ENCODE measurements at places on chromosomes 5 and 9.

DNA sequence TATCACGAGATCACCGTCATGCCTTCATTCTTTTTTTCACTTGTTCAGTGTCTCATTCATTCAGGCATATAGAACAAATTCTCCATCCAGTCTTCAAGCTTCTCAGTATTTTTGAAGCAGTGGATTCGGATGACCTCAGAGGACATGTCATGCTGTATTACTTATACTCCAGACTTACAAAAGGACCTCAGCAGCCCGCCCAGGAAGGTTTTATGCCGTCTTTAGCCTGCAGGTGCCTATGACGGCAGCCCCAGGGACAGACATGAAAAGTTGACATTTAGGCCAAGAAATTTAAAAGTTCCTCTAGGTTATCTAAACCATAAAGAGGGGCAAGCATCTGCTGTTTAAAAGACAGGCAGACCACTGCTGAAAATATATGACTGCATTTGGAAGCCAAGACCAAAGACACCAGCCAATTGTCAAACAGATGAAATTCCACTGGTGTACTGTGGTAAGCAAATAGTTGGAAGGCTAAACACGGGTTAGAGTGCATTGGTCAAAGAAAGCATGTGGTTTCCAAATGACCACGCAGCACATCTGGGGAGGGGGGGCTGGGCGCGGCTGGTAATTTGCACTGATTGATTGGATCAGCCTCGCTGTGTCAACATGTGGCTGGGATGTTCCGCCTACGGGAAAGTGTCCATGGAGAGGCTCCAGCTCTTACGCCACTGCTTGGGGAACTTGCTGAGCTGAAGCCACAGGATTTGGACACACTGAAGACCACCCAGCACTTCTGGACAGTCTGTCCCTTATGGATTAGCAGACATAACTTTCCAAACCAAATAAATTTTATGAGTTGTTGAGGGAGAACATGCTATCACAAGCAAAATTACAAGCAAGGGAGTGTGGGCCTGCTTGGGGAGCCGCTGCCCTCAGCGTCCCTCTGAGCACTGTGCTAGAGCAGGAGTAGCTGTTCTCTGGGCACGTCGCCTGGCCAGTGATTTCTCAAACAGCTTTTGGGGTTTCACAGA, 173.6 kb downstream of the FANCC start:
- DNase-seq, result no peak

DNA sequence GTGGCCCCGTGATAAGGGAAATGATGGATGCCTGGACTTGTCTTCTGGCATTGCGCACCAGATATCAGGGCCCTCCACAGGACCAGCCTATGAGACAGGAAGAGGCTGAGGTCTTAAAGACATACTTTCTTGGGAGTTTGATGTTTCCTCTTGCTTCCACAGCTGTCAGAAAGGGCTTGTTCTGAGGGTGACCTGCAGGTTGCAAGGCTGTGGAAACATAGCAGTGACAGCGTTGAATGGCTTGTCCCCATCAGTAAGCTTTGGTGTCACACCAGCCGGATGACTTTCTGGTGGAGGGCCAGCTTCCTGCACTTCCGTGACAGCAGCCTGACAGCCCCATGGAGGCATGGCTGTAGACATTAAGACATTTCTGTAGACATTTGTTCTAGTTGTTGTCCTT, 143.2 kb downstream of the C9orf152 start:
- no peak for DNase-seq

DNA sequence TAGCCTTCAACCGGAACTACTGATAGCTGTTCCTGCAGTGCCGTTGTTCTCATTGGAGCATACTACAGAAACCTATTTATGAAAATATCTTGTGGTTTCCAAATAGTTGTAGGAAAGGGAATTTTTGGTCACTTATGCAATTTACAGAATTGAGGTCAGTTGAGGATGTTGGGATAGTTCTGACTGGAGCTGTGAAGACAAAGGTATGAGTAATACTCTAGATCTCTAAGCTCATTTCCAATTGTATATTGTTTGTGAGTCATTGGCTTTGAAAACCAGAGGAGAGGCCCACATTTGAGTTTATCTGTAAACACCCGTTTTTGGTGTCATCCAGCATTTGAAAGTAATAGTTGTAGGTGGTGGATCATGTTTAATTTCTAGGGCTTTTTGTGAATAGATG, 561.3 kb upstream of the WWC1 start:
- no peak for DNase-seq

- no peak for DNase-seq
Observed at GRCh38 chr9:135552698-135553171, 6.8 kb downstream of the OBP2A start.

DNA sequence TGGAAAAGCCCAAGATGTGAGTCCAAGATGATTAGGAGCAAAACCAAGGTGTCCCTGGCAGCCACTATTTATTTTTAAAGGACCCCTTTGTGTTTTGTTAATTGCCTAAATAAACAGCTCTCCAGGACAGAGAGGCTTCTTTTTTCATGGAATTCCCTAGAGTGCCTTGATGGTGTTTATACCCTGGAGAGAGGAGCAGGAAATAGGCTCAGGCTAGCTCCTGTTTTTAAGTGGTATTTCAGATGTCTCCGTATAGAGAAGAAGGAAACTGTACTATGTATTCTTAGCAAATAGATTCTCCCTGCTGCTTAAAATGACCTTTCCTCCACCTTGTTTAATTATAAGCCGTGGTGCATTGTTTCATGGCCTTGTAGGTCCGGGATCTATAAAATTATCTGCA, 292.4 kb downstream of the CD180 start:
- DNase-seq, result no peak

GRCh38 chr5:147188200-147189108, 46.4 kb upstream of the STK32A start:
- peak; percentile 20 for DNase-seq

DNA sequence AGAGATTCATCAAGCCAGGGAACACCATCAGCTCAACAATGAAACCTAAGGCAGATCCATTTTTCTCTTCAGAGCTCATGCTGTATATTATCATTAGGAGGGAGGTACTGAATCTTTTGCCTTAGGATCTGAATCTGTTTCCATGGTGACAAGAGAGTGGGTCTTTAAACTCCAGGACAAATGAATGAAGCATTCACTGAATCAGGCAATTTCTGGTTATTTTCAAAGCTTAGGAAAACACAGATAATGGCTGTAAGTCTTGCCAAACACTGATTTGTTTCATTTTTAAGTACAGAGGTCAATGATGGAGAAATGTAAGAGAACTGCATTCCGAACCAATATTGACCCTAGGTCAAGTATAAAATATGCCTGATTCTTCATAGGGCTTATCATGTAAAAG, 84.9 kb downstream of the GNA14 start:
- no peak for DNase-seq

GRCh38 chr5:137022043-137022442, 477.1 kb downstream of the SPOCK1 start:
- no peak for DNase-seq

GRCh38 chr9:13446938-13447842, 167.7 kb upstream of the MPDZ start:
- no peak for DNase-seq

- DNase-seq, result no peak
Observed at GRCh38 chr9:114017741-114018715, 60.1 kb downstream of the AMBP start.

DNA sequence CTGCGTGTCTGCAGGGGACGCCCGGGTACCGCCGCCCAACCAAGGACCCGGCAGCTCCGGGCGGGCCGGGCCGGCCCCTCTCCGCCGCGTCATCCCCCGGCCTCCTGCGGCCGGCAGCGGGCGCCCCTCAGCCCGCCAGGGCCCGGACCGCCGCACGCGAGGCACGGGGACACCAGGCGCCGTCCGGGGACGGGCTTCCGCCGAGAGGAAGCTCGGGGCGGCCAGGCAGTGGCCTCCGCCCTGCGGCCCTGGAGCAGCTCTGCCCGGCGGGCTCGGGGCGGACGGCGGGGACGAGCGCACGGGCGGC, 373 bp downstream of the FBXW5 start:
- DNase-seq, result peak; percentile 47

- no peak for DNase-seq
Observed at GRCh38 chr5:168962306-168962705, 338.6 kb downstream of the SLIT3 start.

GRCh38 chr5:91145333-91145620, 237.8 kb downstream of the ARRDC3 start:
- DNase-seq, result no peak

GRCh38 chr5:31664566-31664965, 25.6 kb downstream of the PDZD2 start:
- DNase-seq, result peak; percentile 43

DNA sequence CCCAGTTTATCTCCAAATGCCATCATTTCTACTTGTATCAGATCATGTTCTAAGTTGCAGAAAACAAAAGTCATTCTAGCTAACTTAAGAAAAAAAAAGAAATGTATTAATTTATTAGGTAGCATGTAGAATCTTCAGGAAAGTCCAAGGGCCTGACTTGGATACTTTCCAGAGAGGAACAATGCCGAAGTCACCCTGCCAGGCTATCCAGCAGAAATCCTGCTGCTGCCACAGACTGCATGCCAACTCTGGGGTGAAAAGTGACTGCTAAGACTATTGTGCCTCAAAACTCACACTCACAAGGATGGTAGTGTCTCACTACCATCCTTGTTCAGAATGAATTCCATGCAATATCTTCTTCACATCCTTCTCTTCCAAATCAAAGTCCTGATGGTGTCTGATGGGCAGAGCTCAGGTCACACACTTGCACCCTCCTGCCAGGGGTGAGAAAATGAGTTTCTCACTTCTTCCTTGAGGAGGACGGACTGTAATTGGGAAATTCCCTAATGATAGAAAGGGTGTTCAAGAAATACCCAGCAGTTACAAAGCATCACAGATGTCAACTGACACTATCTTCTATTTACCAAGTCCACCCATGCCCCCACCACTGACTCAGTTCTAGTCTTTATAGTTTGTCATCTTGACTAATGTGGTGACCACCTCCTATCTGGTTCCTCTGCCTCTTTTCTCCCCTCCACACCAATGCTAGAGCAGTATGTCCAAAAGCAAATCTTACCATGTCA, 279.4 kb downstream of the CWC27 start:
- no peak for DNase-seq

DNA sequence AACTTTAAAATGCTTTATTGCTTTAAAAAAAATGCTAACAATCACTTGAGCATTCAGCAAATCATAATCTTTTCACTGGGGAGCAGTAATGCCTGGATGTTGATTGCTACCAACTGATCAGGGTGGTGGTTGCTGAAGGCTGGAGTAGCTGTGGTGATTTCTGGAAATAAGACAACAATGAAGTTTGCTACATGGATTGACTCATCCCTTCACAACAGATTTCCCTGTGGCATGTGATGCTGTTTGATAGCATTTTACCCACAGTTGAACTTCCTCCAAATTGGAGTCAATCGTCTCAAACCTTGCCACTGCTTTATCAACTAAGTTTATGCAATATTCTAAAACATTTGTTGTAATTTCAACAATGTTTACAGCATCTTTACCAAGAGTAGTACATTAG, 83.3 kb downstream of the MLLT3 start:
- DNase-seq, result no peak

DNA sequence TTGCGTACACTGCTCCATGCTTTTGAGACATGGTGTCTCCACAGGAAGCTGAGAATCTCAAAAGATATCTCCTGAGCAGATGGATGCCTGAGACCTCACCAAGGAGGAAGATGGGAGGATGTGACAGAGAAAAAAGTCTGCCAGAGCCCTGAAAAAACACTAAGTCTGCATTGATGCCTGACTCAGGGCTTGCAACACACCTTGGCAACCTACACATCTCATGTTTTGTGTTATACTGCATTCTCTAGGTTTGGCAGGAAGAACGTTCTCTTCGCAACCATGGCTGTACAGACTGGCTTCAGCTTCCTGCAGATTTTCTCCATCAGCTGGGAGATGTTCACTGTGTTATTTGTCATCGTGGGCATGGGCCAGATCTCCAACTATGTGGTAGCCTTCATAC, 19.2 kb downstream of the SLC22A4 start:
- DNase-seq, result no peak

DNA sequence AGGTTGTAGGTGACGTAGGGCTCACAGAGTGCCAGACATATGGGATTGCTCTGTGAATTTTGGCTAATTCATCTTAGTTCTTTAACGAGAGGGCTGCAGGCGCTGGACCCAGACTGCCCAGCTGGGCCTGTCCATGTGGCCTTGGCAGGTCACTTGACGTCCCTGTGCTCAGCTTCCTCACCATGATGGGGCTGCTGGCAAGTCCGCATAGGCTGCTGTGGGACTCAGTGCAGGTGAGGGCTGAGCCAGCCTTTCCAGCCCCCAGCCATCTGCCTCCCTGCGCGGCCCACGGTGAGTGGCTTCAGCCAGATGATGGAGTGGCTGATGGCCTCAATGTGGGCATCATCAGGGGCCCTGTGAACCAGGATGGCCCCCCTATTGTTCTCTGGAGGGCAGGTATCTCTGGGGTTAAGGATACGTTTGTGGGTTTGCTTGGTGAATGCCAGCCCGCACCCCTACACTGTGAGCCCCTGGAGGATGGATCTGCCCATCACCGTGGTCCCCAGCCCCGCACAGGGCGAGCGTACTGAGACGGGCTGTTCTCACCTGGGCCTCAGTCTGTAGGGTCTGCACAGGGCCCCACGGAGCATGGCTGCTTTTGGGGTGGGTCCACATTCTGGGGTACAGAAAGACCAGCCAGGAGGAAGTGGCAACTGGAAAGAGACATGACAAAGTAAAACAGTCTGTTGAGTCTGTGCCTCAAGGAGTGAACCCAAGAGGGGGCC, 3.7 kb downstream of the CARD19 start:
- DNase-seq, result no peak

DNA sequence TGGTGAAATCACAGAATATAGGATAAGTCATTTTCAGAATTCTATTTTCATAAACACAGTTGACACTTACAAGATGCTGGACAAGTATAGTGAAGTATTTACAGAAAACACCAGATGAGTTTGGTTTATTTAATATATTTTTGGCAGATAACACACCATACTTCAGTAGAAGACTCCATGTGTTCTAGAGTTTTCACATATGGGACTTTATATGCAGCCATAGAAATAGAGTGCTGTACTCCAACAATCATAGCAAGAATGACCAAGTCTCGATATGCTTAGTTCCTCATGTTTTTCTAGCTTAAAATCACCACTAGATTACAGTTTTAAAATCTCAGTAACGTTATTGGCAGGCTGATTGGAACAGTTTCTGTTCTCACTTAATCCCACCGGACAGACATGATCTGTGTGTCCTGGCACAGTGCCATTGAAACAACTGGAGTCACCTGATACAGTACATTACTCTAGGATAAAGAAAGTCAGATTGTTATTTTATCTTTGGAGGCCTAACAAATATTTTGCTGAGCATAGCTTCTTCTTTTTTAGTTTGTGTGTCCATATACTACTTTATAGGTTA, 45.8 kb upstream of the ERBIN start:
- DNase-seq, result no peak
